Stimulated activated CD4-positive, alpha-beta T cell treated with anti-CD3 and anti-CD28 coated beads, Interleukin-1b, Interleukin-23, amount 100 ng/mL, for 1 hour (primary cell): ENCODE measurements at places on chromosomes 13 and 19.

- DNase-seq: no peak
Measured at GRCh38 chr19:52938761-52939160, 15.5 kb upstream of the ZNF888 start.

DNA sequence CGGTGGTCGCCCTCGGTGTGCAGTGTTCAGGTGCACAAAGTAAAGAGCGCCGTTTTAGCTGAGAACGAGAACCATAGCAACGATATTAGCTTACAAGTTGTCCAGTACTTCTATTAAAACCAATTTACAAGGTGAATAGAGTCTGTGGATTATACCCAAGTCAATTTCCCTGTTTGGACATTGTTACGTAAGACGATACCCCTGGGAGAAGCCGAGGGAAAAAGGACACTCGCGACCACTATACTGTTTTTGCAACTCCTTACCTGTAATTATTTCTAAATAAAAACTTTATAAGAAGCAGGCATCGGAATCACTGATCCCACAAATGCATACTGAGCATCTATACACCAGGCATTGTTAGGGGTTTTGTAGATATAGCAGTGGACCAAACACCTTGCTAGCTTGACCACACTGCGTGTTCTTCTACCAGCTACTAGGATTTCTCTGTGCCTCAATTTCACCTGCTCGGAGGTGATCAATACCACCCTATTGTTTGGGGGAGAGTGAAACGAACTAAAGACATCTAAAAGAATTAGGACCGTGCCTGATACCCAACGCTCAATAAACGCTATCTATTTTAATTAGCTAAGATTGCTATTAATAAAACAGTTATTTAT lies 488 bp upstream of the EEF2 start:
- DNase-seq: no peak

GRCh38 chr13:74554569-74555275 lies 420.5 kb upstream of the KLF12 start:
- no peak for DNase-seq

GRCh38 chr13:58617880-58618665 lies 986.5 kb downstream of the PCDH17 start:
- DNase-seq: no peak

GRCh38 chr13:27044837-27045570 lies 126.6 kb downstream of the USP12 start:
- DNase-seq: no peak

DNA sequence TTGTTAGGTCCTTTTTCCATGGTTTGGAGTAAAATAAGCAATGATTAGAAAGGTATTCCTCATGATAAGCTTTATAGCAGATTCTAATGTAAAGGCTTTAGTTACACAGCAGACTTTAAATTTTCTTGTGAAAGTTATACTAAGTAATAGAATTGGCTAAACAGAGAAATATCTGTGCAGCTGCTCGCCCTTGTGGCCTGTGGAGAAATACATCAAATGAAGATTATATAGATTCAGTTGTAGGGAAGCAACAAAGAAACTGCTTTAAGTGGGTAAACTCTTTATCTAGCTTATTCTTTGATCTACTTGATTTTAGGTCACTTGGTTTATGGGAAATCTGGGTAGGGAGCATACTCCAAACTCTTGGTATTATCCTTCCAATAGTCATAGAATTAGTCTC lies 1269.7 kb upstream of the SPRY2 start:
- no peak for DNase-seq

- no peak for DNase-seq
Measured at GRCh38 chr19:5131031-5131505, 162.2 kb downstream of the KDM4B start.

DNA sequence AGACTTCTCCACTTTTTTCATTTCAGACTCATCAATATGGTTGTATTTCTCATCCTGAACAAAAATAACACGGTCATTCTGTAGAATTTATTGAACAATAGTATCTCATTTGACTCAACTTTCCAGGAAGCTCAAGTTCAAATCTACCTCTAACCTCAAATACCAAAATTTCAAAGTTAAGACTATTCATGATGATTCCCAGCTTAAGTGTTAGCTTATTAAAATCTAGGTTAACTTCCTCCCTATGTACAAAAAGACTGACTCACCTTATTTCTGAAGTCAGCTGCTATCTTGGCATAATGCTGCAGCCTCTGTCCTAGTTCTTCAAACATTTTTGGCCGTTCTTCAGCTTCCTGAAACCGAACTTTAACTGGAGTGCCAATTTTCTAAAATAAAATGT lies 23.2 kb downstream of the HSPH1 start:
- DNase-seq: no peak

DNA sequence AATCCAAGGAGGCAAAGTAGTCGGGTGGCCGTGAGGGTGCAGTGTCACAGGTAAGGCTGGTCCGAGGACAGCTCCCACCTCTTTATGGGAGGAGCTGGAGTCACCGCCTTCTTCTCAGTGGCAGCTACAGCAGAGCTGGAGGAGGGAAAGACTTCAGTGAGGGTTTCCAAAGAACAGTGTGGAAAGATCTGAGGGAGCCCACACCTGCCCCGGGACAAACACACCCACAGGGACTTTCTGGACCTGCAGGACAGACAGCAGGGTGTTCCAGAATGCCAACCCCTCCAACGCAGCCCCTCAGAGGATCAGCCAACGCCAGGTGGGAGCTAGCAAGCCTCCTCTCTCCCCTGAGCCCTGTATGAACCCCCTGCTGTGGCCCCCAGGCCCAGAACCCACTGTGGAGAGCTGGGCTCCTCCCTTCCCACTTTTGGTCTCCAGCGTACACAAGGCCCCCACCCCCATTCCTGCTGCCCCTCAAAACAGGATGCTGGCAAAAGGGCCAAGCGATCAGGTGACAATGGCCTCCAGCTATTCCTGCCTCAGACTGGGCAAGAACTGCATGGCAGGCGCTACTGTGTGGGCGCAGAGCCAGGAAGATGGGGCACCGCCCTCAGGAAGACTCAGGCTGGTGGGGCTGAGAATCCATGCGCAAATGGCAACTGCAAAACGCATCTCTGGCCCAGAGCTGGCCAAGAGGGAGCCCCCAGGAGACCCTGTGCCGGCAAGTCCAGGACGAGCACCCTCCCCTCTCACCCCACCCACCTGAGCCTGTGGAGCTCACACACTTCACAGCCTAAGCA lies 3.5 kb upstream of the CD320 start:
- DNase-seq: no peak

- no peak for DNase-seq
Measured at GRCh38 chr13:107216046-107216755, 648.3 kb upstream of the ARGLU1 start.

- no peak for DNase-seq
Measured at GRCh38 chr13:45882626-45883025, 31.1 kb upstream of the SIAH3 start.

DNA sequence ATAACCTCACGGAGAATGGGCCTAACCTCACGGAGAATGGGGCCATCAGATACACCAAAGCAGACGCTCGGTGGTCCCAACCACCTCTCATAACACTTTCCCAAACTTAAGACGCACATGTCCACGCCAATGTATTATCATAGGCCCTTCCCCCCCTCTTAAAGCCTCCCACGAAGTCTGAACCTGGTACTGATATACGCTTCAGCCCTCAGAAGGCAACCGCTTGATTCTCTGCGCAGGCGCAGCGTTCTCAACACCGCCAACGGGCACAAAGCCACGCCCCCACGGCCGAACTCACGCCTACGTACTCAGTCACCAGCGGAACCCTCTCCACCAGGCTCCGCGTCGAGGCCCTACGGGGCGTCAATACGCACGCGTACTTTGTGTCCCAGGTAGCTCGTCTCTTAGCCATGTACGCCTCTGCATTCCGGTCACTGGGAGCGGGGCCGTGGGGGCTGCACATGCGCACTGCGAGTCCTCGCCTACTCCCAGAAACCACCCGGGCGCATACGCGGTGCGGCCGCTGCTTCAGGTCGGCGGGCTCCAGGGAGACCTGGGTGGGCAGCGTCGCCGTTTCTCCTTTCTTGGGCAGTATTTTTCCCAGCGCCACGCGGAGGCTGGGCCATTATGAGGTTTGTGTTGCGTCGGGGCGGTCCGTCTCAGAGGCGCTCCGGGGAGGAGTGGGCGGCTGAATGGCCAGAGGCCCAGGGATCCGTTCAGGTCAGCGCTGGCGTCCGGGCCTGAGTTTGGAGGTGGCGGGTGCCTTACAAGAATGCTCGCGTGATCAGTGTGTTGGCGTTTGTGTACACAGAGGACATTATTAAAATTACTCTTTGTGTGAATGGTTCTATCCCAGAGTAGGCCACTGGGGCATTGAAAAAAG lies 25.3 kb downstream of the ZNF582 start:
- peak; percentile 46 for DNase-seq

- DNase-seq: no peak
Measured at GRCh38 chr13:48234566-48235340, 1.7 kb downstream of the ITM2B start.

- DNase-seq: no peak
Measured at GRCh38 chr13:96904232-96904631, 90.0 kb downstream of the OXGR1 start.

GRCh38 chr13:67063036-67063435 lies 167.1 kb downstream of the PCDH9 start:
- no peak for DNase-seq

DNA sequence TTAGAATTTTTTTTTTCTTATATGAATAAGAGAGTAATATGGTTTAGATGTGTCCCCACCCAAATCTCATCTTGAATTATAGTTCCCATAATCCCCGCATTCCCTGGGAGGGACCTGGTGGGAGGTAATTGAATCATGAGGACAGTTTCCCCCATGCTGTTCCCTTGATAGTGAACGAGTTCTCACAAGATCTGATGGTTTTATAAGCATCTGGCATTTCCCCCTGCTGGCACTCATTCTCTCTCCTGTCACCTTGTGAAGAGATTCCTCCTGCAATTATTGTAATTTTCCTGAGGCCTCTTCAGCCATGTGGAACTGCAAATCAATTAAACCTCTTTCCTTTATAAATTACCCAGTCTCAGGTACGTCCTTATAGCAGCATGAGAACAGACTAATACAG lies 205.7 kb downstream of the MYO16 start:
- DNase-seq: no peak

DNA sequence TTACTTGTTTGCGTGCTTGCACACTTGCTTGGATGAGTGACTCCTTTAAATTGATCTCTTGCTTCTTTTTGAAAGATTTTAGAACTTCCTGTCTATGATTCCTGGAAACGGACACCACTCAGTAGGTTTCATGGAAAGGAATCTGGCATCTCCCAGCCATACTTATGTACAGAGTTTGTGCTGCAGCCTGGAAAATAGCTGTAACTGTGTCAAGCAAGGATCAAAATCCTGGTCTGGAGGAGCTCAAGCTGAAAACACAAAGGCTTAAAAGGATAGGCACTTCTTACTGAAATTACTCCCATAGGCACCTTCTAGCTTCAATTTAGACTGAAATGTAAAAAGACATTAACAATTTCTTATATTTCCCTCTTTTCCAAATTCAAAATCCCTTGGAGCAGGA lies 1.4 kb upstream of the FREM2 start:
- no peak for DNase-seq

DNA sequence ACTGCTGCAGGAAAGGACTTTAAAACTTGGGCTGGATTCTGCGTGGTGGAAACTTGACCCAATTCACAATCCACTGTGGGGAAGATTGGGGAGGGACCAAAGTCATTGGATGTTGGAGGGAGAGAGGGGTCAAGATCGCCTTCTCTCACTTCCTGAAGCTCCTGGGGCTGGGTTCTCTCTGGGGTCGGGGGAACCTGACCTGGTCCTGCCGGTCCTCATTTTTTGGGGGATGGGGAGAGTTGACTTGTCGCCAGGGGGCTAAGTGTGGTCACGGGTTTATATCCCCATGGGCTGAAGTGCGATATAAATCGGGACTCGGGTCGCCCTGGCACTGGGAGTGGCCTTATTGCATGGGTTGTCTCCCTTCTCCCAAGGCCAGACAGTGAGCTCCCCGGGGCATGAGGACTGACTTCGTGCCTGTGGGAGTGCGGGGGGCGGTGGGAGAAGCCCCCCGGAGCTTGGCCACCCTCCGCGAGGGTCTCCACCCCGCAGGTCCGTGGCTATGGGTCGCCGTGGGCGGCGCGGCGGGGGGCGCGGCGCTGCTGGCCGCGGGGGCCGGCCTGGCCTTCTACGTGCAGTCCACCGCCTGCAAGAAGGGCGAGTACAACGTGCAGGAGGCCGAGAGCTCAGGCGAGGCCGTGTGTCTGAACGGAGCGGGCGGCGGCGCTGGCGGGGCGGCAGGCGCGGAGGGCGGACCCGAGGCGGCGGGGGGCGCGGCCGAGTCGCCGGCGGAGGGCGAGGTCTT lies 6.3 kb downstream of the ICAM5 start:
- DNase-seq: no peak

DNA sequence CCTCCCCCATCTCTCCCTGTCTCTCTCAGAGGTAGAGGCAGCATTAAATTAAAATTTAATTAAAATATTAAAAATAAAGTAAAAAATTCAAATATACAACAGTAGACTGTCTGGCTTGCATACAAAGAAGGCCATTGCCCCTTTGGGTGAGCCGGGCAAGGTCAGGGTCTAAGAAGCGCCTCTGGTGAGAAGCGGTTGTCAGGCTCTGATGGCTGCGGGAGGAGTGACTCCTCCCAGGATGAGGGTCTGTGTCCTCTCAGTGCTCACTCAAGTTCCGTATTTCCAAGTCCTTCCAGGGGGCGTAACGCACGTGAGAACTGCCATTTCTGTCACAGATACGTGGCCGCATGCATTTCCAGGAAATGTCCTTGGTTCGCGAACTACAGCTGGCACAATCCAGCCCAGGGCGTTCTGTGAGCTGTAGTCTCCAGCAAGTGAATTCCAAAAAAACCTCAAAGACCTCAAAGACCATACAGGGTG lies 737 bp upstream of the ZNF181 start:
- DNase-seq: no peak

- DNase-seq: no peak
Measured at GRCh38 chr19:2382530-2383222, 22.6 kb downstream of the TMPRSS9 start.

DNA sequence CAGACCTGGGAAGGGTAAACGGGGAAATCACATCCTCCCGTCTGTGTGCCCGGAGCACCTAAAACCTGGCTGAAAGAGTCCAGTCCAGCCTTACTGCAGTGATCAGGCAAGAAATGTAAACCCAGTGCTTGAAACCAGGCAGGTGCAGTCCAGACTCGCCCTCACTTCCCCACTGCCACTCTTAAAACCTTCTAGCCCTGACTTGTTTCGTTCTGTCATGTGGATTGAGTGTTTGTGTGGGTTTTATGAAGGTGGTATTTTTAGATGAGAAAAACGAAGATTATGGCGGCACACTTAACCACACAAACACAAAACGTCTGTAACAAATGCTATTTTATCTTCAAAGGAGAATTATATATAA lies 839 bp upstream of the CKAP2 start:
- DNase-seq: no peak

GRCh38 chr13:31898378-31899071 lies 133.0 kb upstream of the FRY start:
- no peak for DNase-seq
